ENCODE measurements at places on chromosomes 7 and 10.

GRCh38 chr10:33142295-33142694, 184.3 kb upstream of the ITGB1 start:
- DNase-seq: no peak

- DNase-seq: no peak
These were observed 89.2 kb upstream of the MKLN1 start for GRCh38 chr7:131238347-131238931.

DNA sequence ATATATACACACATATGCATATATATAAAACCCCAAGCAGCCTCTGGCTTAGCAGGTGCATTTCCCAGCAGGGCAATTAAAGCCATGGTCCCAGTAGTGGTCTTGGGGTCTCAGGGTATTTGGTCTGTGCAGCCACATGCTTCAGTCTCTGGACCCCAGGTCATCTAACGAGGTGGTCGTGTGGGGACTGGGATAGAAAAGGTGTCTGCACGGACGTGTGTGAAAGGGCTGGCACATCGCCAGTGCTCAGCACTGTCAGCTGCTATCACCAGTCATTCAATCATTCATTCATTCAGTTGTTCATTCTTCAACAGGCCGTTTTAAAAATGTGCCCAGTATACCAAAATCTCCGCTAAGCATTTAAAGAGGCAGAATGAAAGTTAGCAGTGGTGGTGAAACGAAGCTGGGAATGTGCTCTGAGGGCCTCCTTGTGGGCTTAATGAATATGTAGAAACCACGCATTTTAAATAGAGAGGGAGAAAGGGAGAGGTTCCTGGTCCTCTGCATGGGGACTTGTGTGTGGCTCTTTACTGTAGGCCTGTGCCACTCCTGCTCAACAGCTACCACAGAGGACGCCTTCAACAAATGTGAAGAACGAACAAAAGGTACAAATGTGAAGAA, 170.4 kb downstream of the EGFR start:
- no peak for DNase-seq

DNA sequence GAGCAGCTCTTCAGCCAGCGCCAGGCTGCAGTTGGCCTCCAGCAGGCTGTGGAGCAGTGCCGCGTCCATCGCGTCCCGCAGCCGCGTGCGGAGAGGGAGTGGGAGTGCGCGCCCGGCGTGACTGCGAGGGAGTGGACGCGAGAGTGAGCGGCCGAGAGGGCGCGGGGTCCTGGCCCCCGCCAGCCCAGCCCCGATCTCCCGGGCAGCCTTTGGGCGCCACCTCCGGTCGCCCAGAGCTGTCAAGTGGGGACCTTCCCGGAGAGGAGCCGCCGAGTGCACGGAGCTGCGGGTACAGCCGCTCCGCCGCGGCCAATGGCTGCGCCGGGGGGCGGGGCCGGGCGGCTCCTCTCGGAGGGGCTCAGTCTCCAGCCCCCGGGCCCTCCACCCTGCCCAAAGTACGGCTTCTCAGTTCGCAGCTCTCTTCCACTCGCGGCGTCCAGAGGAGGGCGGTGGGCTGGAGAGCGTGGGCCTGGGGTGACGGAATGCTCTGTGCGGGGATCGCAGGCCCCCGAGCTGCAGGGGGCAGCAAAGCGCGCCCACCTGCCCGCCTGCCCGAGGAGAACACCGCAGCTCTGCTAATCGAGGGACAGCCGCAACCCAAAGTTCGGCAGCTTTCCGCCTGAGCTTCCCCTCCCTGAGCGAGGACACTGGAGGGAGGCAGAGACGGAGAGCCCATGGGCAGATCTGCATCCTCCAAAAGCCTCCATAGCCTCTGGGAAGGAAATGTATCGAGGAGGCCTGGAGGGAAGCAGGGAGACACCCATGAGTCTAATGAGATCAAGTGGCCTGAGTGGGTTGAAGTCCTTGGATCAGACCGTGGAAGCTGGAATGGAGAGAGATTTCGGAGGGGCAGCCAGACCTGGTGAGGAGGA, at the start of gene CRHR2:
CRHR2 (minus strand) TSS at position 245 of the 872 bp plus-strand sequence; CDS start at position 69, 176 bp downstream.
- DNase-seq: peak; percentile 22

DNA sequence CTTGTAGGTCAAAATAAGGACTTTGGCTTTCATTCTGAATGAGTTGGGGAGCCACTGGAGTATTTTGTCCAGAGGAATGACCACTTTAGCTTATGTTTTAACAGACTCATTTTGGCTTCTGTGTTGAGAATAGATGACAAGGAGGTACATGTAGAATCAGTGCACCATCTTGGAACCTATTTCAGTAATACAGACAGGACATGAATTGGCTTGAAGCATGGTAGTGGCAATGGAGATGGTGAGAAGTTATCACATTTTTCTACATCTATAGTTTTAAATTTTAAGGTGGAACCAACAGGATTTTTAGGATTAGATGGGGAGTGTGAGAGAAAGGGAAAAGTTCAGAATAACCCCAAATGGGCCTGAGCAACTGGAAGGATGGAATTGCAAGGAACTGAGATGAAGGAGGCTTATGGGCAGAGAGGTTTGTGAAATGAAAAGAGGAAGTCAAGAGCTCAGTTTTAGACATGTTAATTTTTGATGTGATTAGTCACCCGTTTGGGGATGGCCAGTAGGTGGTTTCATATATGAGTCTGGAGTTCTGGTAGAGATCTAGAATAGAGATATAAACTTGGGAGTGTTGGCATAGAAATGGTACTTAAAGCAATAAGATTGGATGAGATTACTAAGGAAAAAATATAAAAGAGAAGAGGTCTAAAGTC, 89.2 kb upstream of the JAZF1 start:
- no peak for DNase-seq

GRCh38 chr10:4177791-4178190, 392.8 kb upstream of the KLF6 start:
- no peak for DNase-seq

DNA sequence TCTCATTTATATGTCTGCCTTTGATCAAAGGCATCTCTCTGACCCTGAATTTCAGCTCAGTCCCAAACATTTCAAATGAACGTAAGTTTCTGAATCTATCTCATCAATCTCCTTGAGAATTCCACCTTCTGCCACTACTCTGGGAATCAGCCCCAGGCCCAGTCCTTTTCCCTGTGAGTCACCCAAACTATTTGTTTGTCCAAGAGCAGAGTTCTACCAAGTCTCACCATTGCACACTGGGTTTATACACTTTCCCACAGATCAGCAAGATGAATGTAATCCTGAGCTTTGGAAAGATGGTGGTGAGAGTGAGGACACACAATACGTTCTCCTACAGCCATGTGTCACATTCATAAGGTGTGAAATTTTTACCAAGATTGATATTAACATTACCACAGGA, 251.3 kb upstream of the VWC2 start:
- no peak for DNase-seq

- DNase-seq: no peak
These were observed 60.7 kb downstream of the CD36 start for GRCh38 chr7:80699045-80699638.

DNA sequence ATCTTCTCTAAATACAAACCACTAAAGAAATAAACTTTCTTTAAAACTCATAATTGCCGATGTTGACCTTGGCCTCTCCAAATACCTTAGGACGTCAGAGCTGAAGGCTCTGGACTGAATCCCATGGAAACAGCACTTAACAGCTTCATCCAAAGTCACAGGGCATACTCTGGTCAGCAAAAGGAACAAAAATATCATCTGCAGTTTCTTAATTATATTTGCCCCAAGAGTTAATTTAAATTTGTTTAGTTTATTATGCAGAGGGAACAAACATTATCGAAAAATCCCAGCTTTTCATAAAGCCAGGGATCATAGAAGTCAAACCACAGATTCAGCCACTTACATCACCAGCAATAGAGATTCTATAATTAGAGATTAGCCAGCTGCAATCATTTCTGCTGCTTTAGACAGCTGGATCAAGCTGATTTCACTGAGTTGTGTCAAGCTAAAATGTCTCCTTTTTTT, 20.5 kb upstream of the FAM13C start:
- DNase-seq: no peak

DNA sequence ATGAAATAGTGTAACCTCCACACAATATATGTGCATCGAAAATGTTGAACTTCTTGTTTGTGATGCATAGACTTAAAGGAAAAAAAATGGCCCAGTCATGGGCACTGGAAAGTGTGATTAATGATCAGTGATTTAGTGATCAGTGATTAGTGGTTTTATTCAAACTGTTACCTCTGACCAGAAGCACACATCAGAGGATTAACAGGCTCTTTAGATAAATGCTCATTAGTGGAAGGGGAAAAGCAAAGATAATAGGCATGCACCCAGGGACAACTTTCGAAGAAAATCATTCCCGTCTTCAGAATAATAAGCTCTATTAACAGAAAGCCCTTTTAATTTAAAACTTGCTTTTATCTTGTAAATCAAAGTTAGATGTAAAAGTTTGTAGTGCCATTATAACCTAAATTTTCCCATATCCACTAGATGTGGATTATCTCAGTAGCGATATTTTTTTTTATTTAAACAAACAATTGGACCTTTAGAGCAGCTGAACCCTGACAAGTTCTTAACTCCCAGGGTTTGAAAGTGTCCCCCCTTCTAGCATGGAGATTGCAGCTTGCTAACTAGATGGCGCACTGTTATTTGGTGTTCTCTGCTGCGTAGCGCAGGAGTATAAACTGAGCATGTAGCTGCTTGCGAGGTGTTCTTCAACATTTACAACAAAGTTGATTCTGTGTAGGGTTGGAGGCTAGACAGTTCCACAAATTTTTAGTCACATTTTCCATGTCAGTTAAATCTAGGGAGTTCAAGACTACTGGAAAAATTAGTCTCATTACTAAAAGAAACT, at the start of gene CREB5:
CREB5 (plus strand) TSS at position 643 of the 787 bp plus-strand sequence. CDS start 397 bp downstream, outside the sequence.
- no peak for DNase-seq

DNA sequence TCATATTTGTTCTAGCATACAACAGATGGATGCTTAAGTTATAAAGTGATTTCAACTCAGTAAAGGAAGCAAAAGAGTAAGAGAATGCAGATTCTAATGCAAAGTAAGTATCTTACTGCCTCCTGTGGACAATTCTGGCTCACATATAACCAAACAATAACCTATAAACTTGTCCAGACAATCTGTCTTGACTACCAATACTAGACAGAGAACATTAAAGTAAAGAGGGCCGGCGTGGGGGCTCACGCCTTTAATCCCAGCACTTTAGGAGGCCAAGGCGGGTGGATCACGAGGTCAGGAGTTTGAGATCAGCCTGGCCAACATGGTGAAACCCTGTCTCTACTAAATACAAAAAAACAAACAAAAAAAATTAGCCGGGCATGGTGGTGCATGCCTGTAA, 329.3 kb downstream of the CACNA2D1 start:
- no peak for DNase-seq

GRCh38 chr7:118870187-118870586, 645.7 kb downstream of the ANKRD7 start:
- no peak for DNase-seq

- no peak for DNase-seq
These were observed 778 bp upstream of the GET4 start for GRCh38 chr7:875476-876076.

DNA sequence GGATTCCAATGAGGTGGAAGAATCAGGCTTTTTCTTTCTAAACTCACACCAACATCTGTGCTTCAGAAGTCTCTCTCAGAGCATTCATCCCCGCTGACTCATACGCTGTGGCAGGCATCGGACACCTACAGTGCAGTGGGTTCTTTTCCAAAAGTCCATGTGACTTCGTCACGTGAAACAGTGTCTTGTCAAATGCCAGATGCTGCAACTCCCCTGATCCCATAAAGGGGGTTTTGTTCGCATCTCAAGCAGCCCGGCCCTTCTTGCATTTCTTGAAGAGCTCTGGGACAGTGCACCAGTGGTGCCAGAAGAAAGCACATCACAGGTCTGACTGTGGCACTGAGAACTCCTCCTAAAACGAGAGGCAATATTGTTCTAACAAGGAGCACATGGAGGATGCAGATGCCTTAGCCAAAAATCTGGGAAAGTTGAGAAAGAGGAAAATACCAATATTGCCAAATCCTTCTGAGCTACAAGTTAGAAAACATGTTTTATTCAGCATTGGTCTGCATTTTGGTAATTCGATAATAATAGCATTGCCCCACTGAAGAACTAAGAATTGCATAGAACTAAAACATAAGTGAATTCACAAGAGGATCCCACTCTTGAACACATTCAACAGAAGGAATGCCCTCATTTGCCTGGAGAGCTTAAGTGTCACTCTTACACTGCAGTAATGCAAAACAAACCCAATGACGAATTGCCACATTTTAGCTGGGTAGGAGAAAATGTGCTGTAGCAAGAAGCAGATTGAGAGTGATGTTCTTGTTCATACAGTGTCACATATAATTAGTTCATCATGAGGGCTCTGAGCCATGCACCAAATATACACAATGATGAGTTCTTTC, 204.4 kb downstream of the CXCL12 start:
- DNase-seq: no peak

- DNase-seq: no peak
These were observed 152.4 kb downstream of the DGKI start for GRCh38 chr7:137694405-137694804.

DNA sequence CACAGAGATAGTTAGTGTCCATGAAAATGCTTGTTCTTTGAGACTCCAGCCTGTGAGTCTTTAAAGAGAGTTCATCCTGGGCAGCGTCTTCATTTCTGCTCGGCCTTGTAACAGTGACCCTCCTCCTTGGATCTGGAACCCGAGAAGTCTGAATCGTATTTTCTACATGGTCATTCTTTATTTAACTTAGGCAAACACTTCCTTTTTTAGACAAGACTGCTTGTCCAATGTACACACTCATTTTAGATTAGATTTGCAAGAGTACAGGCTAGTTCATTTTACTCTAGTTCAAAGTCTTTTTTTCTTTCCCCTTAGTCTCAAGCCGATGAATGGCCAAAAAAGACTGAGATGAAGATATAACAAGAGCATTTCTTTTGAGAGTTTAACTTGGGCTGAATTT, 133.5 kb downstream of the CHN2 start:
- DNase-seq: no peak

- no peak for DNase-seq
These were observed 26.1 kb upstream of the BHLHA15 start for GRCh38 chr7:98185101-98185500.

DNA sequence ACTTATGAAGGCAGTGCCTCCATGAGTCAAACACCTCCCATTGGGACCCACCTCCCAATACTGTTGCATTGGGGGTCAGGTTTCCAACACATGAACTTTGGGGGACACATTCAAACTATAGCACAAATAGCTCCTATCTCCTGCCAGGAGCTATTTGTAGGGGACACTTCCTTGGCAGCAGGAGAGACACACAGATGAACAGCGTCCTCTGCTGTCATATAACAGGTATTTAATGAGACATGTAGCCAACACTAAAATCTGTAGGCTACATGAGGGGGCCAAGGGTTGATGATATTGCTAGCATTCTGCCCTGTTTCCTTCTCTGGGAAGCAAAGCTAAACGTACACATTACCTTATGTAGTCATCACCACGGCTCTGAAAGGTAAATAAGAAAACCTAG, 2.6 kb upstream of the GPR26 start:
- no peak for DNase-seq
